ENCODE measurements at places on chromosomes 6 and 20.

- DNase-seq, result no peak
Observed at GRCh38 chr6:20605061-20605460, 70.8 kb downstream of the CDKAL1 start.

DNA sequence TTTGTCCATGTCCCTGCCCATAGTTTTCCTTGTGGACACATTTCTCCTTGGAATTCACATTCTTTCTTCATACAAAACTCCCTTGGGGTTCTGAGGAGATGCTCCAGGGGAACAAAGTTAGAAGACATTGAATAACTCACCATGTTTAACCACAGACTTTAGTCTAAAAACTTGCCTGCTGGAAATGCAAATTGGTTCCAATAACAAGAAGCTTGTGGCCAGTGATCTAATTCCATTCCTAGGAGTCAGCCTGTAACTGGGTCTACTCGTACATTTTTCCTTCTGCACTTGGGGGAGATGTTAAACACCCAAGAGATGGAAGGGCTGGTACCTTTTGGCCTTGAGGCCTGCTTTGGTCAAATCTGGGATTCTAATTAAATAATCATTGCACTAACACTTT lies 60.2 kb downstream of the SCML4 start:
- DNase-seq, result no peak

- DNase-seq, result no peak
Observed at GRCh38 chr6:155381673-155382337, 67.5 kb upstream of the TFB1M start.

- no peak for DNase-seq
Observed at GRCh38 chr6:45997875-45998506, 17.7 kb downstream of the CLIC5 start.

DNA sequence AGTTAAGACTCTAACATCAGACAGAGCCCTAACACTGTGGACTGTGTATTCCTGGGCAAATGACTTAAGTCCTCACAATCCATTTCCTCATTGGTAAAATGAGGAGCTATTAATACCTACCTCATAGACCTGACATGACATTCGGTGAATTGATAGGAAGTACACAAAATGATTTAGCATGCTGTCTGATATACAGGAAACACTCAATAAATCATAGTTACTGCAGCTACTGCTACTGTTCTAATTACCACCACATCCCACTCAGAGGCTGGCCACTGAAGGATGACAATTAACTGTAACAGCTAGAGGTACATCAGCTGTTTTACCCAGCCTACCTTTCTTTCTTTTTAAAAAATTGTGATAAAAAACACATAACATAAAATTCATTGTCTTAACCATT lies 87.7 kb downstream of the PLCG1 start:
- DNase-seq, result no peak

GRCh38 chr20:49887251-49888211 lies 27.8 kb downstream of the SPATA2 start:
- no peak for DNase-seq

- no peak for DNase-seq
Observed at GRCh38 chr6:39303425-39304153, 10.6 kb downstream of the KCNK17 start.

- no peak for DNase-seq
Observed at GRCh38 chr20:59020938-59021551, 1.8 kb downstream of the TUBB1 start.

- DNase-seq, result no peak
Observed at GRCh38 chr6:109183109-109183650, 87.9 kb downstream of the CEP57L1 start.

DNA sequence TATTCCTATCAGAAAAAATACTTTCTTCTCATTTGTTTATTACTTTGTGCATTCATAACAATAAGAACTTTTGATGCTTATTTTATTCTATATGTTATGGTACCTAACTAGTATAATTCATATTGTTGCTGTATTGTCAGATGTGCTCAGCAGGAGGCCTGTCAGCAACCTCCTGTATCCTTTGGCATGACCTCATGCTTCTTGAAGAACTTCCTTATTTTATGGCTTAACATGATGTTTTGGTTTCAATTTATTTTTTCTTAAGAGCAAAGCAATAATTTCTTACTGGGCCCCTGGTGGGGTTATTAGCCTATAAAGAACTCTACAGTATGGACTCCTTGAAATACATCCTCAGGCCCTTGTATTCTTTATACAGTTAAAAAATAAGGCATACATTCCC lies 17.3 kb downstream of the GGTLC1 start:
- no peak for DNase-seq

DNA sequence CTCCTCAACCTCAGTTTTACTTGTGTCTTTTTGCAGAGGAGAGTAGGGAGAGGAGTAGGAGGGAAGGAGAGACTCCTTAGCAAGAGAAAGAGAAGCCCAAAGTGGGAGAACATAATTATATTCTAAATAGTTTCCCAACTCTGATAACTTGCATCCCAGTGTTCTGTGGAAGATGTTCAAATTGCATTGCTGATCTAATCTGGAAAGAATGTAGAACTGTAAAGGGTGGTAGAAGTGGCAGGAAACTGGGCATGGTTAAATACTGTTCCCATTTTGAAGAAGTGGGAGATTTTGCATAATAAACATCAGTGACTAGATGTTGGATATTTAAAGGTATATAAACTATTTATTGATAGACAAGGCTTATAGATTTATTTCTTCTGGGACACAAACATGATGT lies 42.6 kb upstream of the HMGN3 start:
- no peak for DNase-seq

- no peak for DNase-seq
Observed at GRCh38 chr6:52360028-52360427, 1.9 kb upstream of the PAQR8 start.

- DNase-seq, result no peak
Observed at GRCh38 chr20:30816182-30816645, 441.2 kb upstream of the DEFB115 start.

DNA sequence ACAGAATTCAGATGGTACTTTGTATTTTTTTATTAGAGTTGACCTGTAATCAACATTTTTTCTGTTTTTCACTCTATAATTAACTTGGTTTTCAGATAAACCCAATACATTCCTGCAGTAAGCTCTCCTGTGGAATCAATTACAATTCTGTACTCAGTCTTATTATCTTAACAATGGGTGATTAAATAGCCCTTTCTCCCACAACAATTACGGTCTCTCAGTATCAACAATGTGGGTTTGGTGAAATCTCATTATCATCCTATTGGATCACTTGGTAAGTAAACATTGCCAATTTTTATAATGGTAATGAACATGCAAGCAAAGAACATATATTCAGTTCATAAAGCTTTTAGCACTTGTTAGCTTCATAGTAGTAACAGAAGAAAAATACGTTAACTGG lies 438.9 kb upstream of the EPHA7 start:
- DNase-seq, result no peak

GRCh38 chr6:75296811-75297779 lies 12.5 kb upstream of the TMEM30A start:
- peak; percentile 30 for DNase-seq

- DNase-seq, result no peak
Observed at GRCh38 chr6:17292600-17293133, 11.5 kb downstream of the RBM24 start.

DNA sequence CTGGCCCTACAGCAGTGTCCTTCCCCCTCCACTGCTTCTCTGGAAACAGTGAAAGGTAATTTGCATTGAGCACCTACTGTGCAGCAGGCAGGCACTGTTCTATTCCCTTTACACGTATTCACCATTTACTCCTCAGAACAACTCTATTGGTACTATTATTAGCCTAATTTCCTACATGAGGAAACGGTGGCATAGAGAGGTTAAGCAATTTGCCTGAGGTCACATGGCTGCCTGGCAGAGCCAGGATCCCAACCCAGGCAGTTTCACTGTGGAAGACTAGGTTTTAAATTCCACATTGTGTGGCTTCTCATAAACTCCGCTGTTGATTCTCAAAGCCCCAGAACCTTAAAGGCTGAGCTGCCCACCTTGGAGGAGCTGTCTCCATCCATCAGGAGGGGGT lies 72.7 kb downstream of the CLIC5 start:
- DNase-seq, result no peak

DNA sequence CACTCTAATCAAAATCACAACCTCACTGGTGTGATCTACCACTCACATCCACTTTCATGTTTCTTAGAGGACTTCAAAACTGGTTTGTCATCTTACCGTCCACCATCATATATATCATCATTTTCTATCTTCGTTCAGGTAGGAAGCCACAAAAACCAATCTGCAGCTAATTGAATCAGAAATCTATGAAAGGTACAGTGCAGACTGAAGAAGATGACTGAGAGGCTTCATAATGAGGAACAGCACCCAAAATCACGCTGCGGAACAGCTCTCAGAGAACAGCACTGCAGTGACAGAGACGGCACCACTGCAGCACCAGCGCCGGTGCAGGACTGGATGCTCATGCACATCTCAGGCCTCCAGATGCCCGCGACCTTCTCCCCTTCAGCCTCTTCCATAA lies 13.0 kb downstream of the GMDS start:
- no peak for DNase-seq

GRCh38 chr6:8086755-8087306 lies 15.5 kb downstream of the EEF1E1 start:
- DNase-seq, result no peak

- DNase-seq, result no peak
Observed at GRCh38 chr6:73728548-73729205, 32.7 kb downstream of the CD109 start.

GRCh38 chr20:43726811-43727338 lies at the start of gene GTSF1L:
TSS of gene GTSF1L (minus strand) at chr20:43727002. CDS start at chr20:43726694, 308 bp downstream.
- no peak for DNase-seq

DNA sequence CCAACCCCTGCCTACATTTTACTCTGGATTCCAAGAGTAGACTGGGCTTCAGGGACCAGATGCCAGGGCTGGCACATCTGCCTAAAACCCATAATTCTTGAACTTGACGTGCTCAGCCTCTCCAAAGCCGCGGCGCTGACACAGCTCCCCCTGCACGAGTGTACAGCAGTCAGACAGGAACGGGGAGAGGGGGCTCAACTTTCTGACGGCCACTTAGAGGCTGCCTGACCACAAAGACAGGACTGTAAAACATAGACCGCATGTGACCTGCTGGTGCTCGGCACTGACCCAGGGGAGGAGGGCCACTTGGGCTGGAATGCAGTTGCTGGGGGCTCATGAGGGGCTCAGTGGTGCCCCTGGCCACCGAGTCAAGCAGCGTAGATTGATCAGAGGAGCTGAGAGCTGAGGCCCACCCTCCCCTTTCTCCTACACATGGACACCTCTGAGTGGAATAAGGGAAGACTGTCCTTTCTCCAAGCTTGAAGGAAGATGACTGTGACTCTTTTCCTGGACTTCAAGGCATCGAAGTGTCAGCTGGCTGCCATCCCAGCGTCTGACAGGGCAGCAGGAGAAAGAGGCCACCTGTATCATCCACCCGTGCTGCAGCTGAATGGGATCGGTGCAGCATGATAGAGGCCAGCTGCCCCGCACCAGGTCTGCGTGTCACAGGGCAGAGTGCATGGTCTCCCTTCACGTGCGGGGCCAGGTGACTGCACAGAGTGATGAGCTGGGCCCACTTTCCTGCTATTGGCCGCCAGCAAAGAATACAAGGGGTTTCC lies 171.3 kb upstream of the AGPAT4 start:
- DNase-seq, result no peak

DNA sequence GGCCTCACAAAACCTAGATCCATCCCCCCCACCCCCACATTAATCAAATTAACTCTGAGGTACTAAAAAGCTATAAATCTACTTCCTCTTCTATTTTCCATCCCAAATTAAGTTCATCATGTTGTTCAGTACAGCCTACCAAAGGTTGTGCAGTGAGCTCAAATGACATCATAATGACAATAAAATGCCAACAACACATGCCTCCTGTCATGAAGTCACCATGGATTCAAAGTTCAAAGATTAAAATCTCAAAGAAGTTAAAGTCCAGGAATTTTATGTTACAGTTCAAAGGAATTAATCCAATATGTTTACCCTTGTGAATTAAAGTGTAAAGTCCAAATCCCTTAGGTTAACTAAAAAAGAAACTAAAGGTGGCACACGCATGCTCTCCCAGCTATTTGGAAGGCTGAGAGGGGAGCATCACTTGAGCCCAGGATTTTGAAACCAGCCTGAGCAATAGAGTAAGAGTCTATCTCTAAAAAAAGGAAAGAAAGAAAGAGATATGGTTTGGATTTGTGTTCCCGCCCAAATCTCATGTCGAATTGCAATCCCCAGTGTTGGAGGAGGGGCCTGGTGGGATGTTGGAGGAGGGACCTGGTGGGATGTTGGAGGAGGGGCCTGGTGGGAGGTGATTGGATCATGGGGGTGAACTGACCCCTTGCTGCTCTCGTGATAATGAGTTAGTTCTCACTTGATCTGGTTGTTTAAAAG lies 25.7 kb upstream of the SIRT5 start:
- no peak for DNase-seq

- DNase-seq, result no peak
Observed at GRCh38 chr6:126672649-126673048, 332.7 kb downstream of the CENPW start.

- DNase-seq, result no peak
Observed at GRCh38 chr6:122276637-122277036, 122.8 kb upstream of the HSF2 start.

GRCh38 chr20:32484958-32485769 lies 100.0 kb downstream of the NOL4L start:
- peak; percentile 63 for DNase-seq

DNA sequence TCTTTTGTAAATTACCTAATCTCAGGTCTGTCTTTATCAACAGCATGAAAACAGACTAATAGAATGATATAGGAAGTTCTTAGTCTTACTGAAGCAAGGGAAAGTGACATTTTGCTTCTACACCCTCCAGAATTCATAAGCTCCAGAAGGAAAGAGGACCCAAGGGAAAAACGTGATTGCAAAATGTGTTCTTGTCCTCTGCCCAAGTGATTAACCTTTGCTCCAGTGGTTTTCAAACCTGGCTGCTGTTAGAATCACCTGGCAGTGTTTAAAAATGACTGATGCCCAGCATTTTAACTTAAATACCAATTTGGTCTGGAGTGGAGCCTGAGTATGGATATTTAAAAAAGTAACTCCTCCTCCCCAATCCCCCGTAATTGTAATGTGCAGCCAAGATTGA lies 191.4 kb downstream of the SLC16A10 start:
- no peak for DNase-seq

Measured in NCI-H1092 treated with DMSO at 0.1 percent for 48 hours (cell line).